Panc1 (cell line): ENCODE measurements at places on chromosomes 13 and 19.
A peak's percentile ranks its signal among the peaks of the same experiment; 100 is the strongest.

- no peak for DNase-seq
These were observed 24.0 kb upstream of the EIF3G start for GRCh38 chr19:10143681-10144080.

- no peak for DNase-seq
These were observed 37.9 kb downstream of the MBNL2 start for GRCh38 chr13:97259798-97260714.

DNA sequence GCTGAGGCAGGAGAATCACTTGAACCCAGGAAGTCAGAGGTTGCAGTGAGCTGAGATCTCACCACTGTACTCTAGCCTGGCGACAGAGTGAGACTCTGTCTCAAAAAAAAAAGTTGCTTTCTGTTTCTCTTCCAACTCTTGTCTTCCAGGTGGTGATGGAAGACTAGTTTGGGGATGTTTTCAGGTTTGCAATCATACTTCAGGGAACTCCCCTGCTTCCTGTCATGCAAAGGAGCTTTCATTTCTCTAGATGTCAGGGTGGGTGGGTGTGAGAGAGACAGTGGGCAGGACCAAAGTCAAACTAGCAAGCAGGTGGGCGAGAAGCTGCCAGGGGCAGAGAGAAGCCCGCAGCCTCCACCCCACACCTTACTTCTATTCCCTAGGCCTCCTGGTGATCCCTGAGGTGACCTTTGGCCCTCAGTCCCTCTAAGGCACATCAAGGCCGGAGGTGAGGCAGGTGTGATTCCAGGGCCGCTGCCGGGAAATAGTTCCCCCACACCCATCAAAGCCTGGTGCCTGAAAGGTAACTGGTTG, 25.7 kb downstream of the CCNE1 start:
- DNase-seq = no peak

GRCh38 chr13:73631411-73631810, 502.8 kb downstream of the KLF12 start:
- DNase-seq = no peak

DNA sequence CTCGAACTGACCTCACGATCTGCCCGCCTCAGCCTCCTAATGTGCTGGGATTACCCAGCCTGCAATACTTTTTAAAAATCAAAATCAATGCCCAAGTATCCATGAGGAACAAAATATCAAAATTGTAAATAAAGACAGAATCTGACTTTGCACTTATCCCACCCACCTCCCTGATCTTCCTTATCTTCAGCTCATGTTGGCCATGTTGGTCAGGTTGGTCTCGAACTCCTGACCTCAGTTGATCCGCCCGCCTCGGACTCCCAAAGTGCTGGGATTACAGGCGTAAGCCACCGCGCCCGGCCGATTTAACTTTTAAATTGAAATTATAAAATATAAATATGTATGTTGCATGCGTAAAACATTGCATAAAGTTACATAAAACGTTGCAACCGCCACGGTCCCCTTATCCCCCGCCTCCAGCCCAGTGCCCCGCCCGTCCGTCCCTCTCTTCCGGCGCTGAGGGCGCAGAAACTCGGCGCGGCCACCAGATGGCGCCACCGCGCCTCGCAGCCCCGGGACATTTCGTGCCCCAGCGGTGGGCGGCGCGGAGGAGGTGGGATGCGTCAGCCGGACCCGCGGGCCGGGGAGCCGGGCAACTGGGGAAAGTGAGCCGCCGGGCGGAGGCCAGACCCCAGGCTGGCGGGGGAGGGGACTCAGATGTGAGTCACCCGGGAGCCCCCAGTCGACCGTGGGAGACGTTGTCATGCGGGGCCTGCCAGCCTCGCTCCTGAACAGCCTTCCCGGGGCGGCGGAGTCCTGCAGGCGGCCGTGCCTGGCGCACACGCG, 1.5 kb upstream of the GADD45B start:
- no peak for DNase-seq

DNA sequence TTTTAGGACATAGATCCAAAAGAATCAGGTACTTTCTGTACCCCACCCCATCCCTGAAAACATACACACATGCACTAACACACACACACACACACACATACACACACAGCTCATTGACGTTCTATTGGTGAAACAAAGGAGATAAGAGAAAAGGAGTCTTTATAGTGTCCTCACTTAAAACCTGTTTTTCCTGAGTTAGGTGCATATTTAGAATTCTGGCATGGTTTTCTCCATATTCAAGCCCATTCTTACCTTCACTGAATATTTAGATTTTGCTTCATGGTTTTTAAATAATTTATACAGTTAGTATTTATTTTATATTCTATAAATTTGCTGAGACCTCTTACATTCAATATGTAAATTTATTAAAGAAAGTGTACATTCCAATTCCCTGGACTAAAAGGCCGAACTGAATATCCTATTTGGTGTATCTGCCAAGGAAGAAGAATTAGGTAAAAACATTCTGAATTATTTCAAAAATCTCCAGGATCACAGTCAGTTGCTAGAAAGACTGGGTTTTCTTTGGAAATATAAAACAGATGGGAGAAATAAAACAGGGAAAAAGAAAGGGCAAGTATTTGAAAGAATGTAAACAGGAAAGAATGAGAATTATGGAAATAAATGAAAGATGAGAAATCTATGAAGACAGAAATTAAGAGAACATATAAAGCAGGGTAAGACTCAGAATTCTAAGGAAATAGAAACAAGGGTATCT, 556.2 kb downstream of the KCTD12 start:
- DNase-seq = no peak

GRCh38 chr13:36130193-36130551, 1.0 kb downstream of the DCLK1 start:
- DNase-seq = no peak

DNA sequence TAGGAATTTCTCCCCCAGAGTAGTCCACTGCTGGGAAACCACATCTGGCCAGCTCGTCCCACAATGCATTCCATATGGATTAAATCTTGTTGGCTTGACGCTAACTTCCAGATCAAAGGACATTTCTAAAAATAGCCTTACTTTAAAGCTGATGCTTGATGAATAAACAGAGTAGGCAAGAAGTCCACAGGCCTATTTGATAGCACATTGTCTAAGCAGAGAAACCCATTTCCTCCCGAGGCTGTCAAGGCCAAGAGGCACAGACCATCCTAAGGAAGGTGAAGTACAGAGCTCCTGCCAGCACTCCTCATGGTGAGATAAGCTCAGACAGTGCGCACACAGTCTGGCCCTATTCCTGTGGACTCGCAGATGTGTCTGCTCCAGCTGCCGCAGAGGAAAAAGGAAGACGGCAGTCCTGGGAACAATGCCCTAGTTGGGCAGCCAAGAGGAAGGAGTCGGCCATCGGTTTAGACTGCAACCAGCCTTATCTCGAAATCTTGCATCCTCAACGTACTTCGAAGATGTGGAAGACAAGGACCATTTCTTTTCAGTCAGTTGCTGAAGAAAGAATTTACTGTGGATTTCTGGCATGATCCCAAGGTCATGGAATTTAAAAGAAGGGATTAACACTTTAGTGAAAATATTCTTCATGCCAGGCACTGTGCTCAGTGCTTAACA, 156.8 kb downstream of the RGCC start:
- DNase-seq = no peak

GRCh38 chr13:105087945-105088344, 1447.5 kb downstream of the EFNB2 start:
- DNase-seq = no peak

GRCh38 chr13:31310786-31311185, 111.0 kb downstream of the B3GLCT start:
- no peak for DNase-seq

DNA sequence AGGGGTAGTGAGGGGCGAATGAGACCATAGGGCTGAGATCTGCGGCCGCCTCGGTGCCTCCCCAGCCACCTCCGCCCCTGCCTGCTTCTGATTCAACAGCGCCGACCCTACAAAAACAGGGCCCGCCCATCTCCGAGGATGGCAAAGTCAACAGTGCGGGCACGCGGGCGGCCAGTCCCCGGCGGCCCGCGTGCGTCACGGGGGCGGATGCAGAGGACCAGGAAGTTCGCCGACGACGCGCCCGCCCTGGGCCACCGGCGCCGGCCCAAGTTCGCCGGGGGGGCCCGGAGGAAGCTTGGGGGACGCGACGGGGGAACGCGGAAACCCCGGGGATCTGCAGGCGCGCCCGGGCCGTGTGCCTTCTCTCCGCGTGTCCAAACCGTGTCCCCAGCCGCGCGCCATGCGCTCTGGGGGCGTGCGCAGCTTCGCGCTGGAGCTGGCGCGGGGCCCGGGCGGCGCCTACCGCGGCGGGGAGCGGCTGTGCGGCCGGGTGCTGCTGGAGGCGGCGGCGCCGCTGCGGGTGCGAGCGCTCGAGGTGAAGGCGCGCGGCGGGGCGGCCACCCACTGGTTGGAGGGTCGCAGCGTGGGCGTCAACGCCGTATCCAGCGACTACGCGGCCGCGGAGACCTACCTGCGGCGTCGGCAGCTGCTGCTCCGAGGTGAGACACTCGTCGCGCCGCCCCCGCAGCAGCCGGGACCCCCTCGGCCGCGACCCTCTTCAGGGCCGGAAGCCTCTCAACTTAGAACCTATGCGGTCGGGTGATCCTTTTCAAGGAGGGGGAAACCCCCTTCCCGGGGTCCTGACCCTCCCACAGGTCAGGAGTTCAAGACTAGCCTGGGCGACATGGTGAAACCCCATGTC, 6.8 kb upstream of the ARRDC2 start:
- DNase-seq = no peak

- DNase-seq = no peak
These were observed 478.6 kb downstream of the EFNB2 start for GRCh38 chr13:106056851-106057250.

GRCh38 chr19:2261438-2262172, 5.4 kb upstream of the JSRP1 start:
- DNase-seq = no peak

DNA sequence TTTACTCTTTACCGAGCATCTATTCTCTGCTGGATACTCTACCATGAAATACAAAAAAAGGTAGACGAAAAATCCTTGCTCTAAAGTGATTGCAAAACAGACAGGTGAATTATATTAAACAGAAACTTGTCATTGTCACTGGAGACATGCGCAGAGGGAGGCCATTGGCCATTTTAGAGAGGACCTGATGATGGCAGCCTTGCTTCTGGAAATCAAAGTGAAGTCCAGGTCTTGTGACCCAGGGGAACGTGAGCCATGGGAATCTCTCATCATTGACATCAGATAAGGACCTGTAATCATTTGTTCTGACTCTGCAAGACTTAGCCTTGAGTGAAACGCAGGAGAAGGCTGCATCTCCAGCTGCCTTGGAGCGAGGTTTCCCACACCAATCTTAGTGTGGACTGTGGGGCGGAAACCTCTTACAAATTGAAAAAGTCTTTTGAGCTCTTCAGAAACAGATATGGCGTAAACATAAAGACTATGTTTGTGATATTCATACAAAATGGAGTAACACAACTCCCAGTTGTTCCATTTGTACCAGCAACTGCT, 16.8 kb upstream of the SLC46A3 start:
- no peak for DNase-seq

DNA sequence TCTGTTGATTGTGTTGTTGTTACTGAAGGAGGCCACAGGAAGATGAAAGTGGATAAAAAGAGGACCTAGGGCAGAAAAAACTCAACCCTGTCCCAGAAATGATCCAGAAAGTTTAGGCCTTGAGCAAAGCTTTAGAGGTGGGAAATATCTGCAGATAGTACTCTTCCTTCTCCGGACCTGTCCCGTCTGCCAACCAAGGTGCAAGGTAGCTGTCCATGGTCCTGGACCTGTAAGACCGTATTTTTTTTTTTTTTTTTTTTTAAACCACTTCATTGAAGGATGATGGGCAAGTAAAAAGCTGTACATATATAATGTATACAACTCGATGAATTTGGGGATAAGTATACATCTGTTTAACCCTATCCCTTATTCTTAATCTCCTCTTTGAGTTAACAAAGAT, 225.9 kb downstream of the OLFM4 start:
- DNase-seq = no peak

DNA sequence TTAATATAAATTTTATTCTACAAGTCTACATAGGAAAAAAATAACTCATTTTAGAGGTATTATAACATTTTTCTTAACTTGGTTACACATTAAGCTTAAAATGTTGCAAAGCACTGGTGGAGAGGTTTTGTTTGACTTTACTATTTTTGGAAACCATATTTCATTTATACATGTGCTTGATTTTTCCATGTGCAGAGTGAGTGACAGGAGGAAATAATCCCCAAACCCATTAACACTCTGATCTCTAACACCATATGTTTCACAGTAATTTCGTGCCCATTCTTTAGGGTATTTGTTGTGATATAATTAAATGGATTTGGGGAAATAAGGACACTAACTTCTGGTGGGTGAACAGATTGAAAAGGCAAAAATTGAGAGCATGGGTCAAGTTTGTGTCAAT, 2124.4 kb upstream of the PCDH20 start:
- no peak for DNase-seq

DNA sequence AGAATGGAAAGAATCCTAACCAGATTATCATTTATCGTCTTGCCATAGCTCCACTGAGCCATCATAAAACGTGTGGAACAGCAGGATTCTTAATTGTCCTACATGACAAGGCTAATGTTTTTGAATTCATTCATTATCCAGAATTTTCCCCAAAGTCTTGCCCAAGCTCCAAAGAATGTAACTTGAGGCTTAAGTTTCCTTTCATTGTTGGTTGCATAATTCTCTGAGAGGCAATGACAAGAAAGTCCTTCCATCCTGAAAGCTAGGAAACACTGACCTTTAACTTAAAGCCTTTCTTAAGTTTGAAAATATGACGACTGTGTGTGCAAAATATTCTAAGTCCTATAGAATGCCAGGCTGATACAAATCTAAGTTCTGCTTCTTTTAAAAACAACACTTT, 546.1 kb downstream of the SUCLA2 start:
- DNase-seq = no peak

GRCh38 chr19:45643024-45643926, 4.1 kb upstream of the EML2 start:
- DNase-seq = peak; percentile 80

GRCh38 chr13:51156648-51157047, 45.6 kb upstream of the C13orf42 start:
- no peak for DNase-seq
